ENCODE measurements at places on chromosomes 3 and 15. TPM values are rescaled to one million over a fixed set of nuclear protein-coding genes. Genes with fewer than 3 reads are reported as not detected.
A peak's percentile ranks its signal among the peaks of the same experiment; 100 is the strongest.

GRCh38 chr15:38941399-38941953 lies 376.9 kb upstream of the RASGRP1 start:
- H3K27ac ChIP-seq, result no peak overlapping the region
- no peaks in the 10 kb centered on the region for H3K36me3 ChIP-seq
- no peaks in the 10 kb centered on the region for H3K27me3 ChIP-seq
- no peak overlapping the region for H3K4me3 ChIP-seq

DNA sequence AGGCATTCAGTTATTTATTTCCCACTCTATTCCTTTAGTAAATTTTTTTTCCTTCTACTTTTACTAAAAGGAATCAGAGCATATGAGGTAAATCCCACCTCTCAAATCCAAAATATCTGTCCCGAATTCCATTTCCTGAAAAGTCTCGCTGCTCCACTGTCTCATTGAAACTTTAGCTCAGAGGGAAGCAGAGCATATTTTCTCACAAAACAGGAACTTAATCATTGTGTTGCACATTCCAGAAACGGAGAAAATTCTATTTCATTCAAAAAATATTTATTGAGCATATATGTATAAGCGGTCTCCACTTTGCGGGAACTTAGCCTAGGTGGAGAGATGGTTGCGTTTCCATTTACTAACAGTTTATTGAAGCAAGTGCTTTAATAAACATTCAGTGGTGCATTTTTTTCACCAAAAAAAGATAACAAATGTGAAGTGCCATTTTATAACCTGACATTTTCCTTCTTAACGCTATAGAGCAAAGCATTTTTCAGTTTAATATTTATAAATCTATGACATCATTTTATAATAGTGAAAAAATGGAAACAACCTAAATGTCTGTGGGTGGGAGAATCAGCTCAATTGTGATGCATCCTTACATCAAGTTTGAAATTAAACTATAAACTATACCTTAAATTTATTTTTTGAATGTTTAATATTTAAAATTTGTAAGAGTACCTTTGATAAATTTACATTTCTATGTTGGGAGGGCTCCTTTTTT lies 67.2 kb upstream of the CSTA start:
- H3K36me3 ChIP-seq, result no peaks in the 10 kb centered on the region
- no peaks in the 10 kb centered on the region for H3K27me3 ChIP-seq
- no peak overlapping the region for H3K27ac ChIP-seq
- no peak for DNase-seq

DNA sequence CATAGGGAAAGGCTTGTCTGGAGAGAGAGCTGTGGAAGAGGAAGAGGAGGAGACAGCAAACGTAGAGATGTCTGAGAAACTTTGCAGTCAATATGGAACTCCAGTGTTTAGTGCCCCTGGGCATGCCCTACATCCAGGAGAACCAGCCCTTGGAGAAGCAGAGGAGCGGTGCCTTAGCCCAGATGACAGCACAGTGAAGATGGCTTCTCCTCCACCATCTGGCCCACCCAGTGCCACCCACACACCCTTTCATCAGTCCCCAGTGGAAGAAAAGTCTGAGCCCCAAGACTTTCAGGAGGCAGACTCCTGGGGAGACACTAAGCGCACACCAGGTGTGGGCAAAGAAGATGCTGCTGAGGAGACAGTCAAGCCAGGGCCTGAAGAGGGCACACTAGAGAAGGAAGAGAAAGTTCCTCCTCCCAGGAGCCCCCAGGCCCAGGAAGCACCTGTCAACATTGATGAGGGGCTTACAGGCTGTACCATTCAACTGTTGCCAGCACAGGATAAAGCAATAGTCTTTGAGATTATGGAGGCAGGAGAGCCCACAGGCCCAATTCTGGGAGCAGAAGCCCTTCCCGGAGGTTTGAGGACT lies 6.9 kb downstream of the MAP1A start:
- H3K36me3 ChIP-seq, result peaks cover 33% of the 10 kb centered on the region
- no peaks in the 10 kb centered on the region for H3K27me3 ChIP-seq
- DNase-seq, result no peak
- no peaks in the 10 kb centered on the region for H3K4me1 ChIP-seq

DNA sequence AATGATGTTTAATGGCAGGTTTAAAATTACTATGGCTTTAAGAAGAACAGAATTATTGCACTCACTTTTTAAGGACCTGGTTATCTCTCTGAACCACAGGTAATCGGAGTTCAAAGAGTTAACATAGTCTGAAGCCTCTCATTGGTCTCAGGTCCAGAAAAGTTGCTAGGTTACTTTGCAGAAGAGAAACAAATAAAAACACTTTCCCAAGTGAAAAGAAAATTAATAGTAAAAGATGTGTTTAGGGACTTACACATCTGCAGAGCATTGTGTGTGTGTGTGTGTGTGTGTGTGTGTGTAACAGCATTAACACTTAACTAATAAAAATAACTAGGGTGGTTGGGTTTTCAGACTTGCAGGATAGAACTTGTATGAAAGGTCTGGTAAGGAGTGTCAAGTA lies 1.0 kb downstream of the MASP1 start:
- no peaks in the 10 kb centered on the region for H3K36me3 ChIP-seq
- H3K4me1 ChIP-seq, result no peaks in the 10 kb centered on the region
- peak overlapping the region; percentile 57 for H3K4me3 ChIP-seq

GRCh38 chr15:81087066-81087465 lies 47.0 kb upstream of the CFAP161 start:
- no peak overlapping the region for H3K4me3 ChIP-seq
- no peak for DNase-seq
- H3K4me1 ChIP-seq, result no peaks in the 10 kb centered on the region
- H3K27ac ChIP-seq, result no peak overlapping the region
- no peaks in the 10 kb centered on the region for H3K36me3 ChIP-seq

DNA sequence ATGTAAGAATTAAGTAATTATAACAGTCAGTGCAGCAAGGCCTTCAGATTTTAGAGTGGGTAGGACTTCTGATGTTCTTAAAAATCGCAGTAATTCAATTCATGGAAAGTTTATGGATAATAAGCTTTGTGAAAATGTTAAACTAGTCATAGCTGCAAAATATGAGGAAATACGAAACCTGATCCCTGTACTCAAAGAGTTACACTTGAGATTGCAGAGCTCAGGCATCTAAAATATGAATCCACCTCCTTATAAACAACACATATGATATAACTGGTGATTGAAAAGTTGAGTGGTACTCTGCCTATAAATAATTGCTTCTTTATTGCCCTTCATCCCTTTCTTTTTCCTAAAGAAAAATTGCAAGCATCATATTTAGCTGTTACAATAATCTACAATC lies 473.3 kb downstream of the OTOL1 start:
- no peaks in the 10 kb centered on the region for H3K4me1 ChIP-seq
- H3K27ac ChIP-seq, result no peak overlapping the region
- H3K27me3 ChIP-seq, result no peaks in the 10 kb centered on the region
- H3K36me3 ChIP-seq, result no peaks in the 10 kb centered on the region
- DNase-seq, result no peak
- H3K4me3 ChIP-seq, result no peak overlapping the region

DNA sequence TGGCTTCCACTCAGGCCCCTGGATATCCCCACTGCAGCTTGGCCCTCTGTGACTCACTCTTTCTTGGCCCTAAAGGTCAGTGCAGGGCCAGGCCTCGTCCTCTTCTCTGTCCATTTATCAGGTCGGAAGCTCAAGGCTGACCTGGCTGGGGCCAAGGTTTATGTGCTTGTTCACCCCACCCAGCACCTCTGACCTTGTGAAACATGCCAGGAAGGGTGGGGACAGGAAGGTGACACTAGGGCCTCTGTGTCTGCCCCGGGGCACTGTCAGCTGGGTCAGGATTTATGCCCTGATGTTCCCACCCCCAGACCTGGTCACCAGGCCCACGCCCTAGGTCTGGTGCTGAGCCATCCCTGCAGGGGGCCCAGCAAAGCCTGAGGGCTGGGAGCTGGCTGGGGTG lies 103.8 kb downstream of the FBLN2 start:
- DNase-seq, result no peak
- H3K27ac ChIP-seq, result no peak overlapping the region
- H3K27me3 ChIP-seq, result no peaks in the 10 kb centered on the region
- H3K4me1 ChIP-seq, result peaks cover 6% of the 10 kb centered on the region

DNA sequence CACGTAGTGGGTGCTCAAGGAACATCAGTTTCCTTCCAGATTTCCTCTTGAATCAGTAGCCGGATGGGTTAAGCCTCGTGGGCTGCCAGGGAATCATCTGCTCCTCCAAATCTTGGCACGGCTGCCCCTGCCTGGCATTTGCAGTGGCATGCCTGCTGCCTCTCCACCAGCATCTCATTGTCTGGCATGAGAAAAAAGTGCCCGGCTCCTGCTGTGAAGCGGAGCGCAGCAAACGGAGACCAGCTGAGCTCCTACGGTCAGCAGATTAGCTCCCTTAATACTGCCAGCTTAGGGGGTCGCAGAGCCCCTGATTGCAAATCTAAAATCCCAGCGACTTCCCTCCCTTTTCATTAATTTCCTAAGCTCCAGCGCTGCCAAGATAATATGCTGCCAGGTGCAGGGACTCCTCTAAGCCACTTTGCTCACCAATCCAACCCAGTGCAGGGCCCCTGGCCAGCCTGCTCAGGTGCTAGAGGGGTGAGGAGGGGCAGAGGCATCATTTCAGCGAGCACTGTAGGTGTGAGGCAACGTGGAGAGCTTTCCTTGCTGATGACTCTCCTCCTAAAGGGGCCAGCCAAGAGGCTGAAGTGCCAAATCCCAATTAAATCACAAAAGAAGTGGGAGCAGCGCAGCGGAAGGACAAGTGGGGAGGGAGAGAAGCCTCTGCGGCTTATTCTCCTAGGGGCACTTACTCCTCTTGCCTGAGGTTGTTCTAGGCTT lies 49.6 kb upstream of the ST8SIA2 start:
- no peaks in the 10 kb centered on the region for H3K27me3 ChIP-seq
- no peaks in the 10 kb centered on the region for H3K36me3 ChIP-seq
- no peak overlapping the region for H3K27ac ChIP-seq
- DNase-seq, result no peak
- H3K4me1 ChIP-seq, result no peaks in the 10 kb centered on the region
- no peak overlapping the region for H3K4me3 ChIP-seq

DNA sequence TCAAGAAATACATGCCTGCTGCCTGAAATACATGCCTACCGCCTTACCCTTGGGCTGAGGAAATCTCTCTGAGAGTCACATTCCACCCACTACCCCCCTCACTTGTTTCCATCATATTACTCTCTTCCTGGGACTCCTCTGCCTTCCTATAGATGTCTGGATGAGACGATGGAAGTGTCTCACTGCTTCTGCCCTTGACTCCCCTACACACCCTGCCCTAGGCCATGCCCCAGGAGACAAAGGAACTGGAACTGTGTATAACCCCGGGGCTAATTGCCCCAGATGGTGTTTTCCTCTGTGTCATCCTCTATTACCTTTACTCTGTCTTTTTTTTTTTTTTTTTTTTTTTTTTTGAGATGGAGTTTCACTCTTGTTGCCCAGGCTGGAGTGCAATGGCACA lies 102.0 kb downstream of the GTPBP8 start:
- H3K4me3 ChIP-seq, result no peak overlapping the region
- no peaks in the 10 kb centered on the region for H3K27me3 ChIP-seq
- no peak for DNase-seq
- H3K36me3 ChIP-seq, result no peaks in the 10 kb centered on the region

DNA sequence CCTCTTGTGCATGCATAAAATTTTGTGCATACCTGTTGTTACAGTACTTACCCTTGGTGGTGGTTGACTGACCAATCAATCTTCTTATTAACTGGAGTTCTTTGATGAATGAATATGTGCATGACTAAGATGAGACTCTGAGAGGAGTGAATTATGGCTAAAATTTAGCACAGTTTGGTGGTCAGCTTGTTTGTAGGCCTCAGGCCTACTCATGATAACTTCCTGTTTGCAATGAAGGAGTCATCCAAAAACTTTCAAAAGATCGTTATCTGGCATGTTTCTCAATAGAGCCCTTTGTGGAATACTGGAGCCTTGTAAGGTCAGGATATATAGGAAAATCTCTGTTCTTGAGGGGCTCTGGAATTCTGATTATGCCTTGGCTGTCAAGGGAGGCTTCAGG lies 66.5 kb downstream of the LEKR1 start:
- H3K27me3 ChIP-seq, result no peaks in the 10 kb centered on the region
- no peak overlapping the region for H3K27ac ChIP-seq
- DNase-seq, result no peak
- no peak overlapping the region for H3K4me3 ChIP-seq
- H3K4me1 ChIP-seq, result no peaks in the 10 kb centered on the region

- H3K4me1 ChIP-seq, result peaks cover 4% of the 10 kb centered on the region
- no peaks in the 10 kb centered on the region for H3K27me3 ChIP-seq
- no peak overlapping the region for H3K27ac ChIP-seq
- no peak overlapping the region for H3K4me3 ChIP-seq
Measured at GRCh38 chr3:100033903-100034471, 80.3 kb downstream of the FILIP1L start.

GRCh38 chr3:153679714-153680113 lies 441.5 kb upstream of the ARHGEF26 start:
- H3K4me3 ChIP-seq, result no peak overlapping the region
- no peaks in the 10 kb centered on the region for H3K4me1 ChIP-seq
- no peaks in the 10 kb centered on the region for H3K27me3 ChIP-seq
- no peak for DNase-seq
- H3K36me3 ChIP-seq, result no peaks in the 10 kb centered on the region

- DNase-seq, result no peak
- no peaks in the 10 kb centered on the region for H3K36me3 ChIP-seq
- no peaks in the 10 kb centered on the region for H3K27me3 ChIP-seq
- no peak overlapping the region for H3K27ac ChIP-seq
Measured at GRCh38 chr15:58203537-58203936, 65.4 kb downstream of the AQP9 start.

- peak overlapping the region; percentile 19 for H3K27ac ChIP-seq
- no peak for DNase-seq
- peak overlapping the region; percentile 19 for H3K4me3 ChIP-seq
- no peaks in the 10 kb centered on the region for H3K36me3 ChIP-seq
Measured at GRCh38 chr3:64222501-64223111, 2.7 kb downstream of the PRICKLE2 start.

- H3K36me3 ChIP-seq, result no peaks in the 10 kb centered on the region
- no peaks in the 10 kb centered on the region for H3K4me1 ChIP-seq
- H3K27ac ChIP-seq, result no peak overlapping the region
- no peak overlapping the region for H3K4me3 ChIP-seq
- no peak for DNase-seq
Measured at GRCh38 chr3:56415652-56416051, 52.6 kb downstream of the ERC2 start.

DNA sequence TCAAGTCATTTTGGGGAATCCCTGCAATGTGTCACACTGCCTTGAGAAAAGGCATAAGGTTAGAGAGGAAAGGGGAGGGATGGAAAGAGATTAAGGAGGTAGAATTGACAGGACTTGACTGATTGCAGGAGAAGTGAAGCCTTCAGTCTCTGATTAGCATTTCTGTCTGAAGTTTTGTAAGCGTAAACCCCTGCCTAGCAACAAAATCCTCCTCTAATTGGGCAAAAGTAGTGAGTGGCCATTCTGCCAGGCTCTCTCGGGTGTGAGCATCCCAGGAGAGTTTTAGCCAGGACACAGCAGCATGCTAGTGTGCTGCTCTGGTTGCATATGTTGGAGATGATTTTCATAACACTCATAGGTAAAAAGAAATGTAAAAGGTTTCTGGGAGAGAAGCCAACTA lies 117.0 kb upstream of the MRPL3 start:
- no peaks in the 10 kb centered on the region for H3K36me3 ChIP-seq
- no peak overlapping the region for H3K4me3 ChIP-seq
- no peak for DNase-seq

- DNase-seq, result no peak
- H3K4me1 ChIP-seq, result peaks cover 3% of the 10 kb centered on the region
- H3K4me3 ChIP-seq, result no peak overlapping the region
- no peaks in the 10 kb centered on the region for H3K27me3 ChIP-seq
Measured at GRCh38 chr15:57611938-57612337, 20.2 kb downstream of the MYZAP start.

The TXNRD3 gene
- total RNA-seq, result 18.9 TPM

The RAD51 gene
- not detected for total RNA-seq

The RYK gene
- 13.5 TPM for total RNA-seq

The OR5K2 gene
- total RNA-seq, result not detected

The FGF7 gene
- 31.4 TPM for total RNA-seq

The LIPH gene
- 6.9 TPM for total RNA-seq

The PAK2 gene
- 24.4 TPM for total RNA-seq

The MCCC1 gene
- 10.3 TPM for total RNA-seq

The LRRC34 gene
- 3.5 TPM for total RNA-seq

The IL5RA gene
- total RNA-seq, result not detected

Data from ascending aorta (tissue), 2 donors.